ENCODE measurements at places on chromosomes 2 and 18.

DNA sequence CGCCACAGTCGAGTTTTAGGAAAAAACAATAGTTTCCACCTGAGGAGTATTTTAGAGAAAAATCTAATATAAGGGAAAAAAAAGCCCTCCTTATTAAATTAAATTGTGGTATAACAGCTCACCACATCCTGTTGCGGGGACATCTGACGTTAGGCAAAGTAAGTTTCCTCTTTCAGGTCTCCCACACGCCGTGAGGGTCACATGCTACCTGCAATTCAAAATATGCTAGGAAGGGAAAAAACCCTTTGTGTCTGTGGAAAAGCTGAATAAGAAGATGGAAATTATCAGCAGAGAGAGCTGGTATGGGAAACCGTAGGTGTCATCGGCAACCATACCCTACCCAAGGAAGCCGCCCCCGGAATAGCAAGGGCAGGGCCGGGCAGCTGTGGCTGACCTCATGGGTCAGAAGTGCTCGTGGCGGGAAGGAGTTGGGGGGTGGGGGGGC, 128.0 kb downstream of the NFATC1 start:
- DNase-seq, result no peak

DNA sequence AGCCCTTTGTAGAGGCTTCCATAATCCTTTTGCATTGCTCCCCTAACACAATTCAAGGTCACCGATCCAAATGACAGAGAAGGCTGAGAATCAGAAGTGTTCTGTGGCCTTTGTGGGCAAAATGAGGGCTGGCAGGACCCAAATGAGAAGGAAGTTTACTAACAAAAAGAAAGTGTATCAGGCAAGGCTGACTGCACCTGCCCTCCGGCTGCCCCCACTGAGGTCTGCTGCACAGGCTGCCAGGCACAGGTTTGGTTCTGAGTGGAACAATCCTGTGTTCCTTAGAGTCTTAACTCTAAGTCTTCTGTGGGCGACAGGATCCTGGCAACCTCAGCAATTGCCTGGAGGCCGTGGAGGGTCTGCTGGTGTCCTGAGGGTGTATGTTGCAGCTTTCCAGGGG, 568.5 kb downstream of the CMPK2 start:
- DNase-seq, result no peak

- DNase-seq, result no peak
These were observed 811.1 kb upstream of the LRATD1 start for GRCh38 chr2:13821255-13821880.

DNA sequence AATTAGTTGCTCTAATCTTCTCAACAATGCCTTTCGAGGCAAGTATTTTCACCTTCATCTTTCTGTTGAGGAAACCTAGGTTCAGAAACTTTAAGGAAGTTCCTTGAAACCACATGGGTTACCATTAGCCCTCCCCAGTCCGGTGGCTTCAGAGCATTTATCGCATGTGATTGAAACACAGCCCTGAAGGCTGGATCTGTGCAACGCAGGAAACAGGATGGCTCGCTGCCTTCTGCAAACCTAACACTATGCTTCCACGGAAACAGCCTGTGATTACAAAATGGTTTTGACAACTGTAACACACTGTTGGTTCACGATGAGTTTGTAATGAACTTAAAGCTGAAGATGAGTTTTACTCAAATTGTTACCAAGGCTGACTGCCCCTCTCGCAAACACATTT, 68.5 kb downstream of the EPB41L3 start:
- no peak for DNase-seq

- DNase-seq, result no peak
These were observed 53.9 kb downstream of the NGEF start for GRCh38 chr2:232959139-232959538.

DNA sequence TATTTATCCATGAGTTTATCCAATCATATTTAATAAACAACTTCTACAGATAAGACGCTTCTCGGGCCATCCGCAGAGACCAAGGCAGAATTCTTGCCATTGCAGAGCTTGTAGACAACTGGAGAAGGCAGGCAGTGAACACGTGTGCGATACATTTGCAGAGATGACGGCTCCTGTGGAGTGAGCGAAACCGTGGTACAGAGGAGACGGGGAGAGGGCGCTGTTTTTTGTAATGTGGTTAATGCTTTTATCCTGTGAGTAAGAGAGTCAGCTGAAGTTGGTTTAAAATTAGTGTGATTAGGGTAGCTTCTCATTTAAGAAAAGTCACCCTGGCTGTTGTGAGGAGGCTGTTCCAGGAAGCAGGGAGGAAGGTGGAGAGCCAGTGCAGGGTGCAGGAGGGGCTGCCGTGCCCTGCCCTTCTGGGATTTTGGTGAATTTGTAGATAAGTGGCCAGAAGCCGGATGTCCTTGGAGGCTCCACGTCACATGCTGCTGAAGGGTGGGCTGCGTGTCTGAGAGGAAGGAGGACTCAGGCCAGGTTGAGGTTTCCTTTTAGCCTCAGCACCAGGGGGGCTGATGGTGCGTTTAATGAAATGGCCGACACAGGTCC, 151.4 kb downstream of the SNTG2 start:
- DNase-seq, result no peak

GRCh38 chr2:64442801-64443429, 11.0 kb upstream of the LGALSL start:
- DNase-seq, result no peak

GRCh38 chr18:8029061-8029460, 461.9 kb downstream of the PTPRM start:
- DNase-seq, result no peak

GRCh38 chr2:189933911-189934399, 128.6 kb downstream of the MSTN start:
- no peak for DNase-seq

DNA sequence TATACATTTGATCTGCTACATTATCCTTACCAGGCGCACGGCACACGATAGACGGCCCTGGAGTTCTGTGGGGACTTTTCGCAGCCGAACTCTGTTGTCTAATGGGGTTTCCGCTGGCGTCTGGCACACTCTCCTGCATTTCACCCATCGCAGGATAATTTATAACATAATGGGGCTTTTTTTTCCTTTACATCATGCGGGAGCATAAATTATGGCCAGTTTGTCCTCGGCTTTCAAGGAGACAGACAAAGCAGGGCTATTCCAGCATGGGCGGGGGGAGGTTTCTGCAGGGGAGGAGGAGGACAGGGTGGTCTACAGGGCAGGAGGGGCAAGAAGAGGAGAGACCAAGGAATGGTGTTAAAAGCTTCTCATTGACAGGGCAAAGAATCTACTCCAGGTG, 279.8 kb downstream of the CELF4 start:
- DNase-seq, result no peak

DNA sequence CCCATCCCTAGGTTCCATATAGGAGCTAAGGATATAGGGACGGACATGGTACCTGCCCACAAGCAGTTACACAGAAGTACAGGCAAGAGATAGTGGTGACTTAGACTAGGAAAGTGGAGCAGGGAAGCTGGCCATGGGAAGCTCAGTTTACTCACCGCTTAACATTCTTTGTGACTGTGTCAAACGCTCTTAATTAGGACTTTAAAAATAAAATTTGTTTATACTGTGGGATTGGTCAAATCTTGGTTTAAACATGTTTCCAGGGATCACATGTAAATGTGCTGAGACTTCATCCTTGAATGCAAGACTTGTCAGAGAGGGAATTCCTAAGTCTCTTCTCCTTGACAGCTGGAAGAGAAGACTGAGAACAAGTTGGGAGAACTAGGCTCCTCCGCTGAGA, 107.3 kb downstream of the MTCL1 start:
- no peak for DNase-seq

- DNase-seq, result no peak
These were observed 45.7 kb downstream of the PSD4 start for GRCh38 chr2:113219525-113219888.

- no peak for DNase-seq
These were observed 36.0 kb downstream of the MRPL33 start for GRCh38 chr2:27807476-27807875.

DNA sequence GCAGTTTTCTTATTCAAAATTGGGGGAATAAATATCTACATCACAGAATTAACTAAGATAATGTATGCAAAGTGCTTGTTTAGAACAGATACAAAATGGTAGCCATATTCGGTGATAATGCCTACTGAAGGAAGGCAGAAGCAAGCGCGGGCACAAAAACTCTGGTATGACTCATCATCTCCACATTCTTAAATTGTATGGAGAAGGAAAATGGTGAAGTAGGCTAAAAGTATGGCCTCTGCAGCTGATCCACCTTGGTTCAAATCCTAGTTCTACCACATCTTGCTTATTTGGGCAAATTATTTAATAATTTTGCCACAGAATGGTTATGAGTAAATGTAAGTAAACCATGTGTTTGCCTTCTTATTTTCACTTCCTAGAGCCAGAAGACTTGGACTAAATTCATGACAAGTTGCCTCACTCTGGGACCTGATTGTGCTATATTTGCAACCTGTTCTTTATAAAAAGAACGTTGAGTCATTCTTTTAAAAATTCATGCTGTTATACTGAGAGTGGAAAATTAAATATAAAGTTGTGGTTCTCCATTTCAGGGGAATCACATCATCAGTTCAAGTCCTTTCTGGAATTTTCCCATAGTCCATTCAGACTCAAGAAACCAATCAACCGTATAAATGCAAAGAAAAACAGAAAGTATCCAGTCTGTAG, 9.0 kb upstream of the CDK15 start:
- no peak for DNase-seq

GRCh38 chr2:190840569-190841172, 40.0 kb upstream of the GLS start:
- DNase-seq, result no peak

DNA sequence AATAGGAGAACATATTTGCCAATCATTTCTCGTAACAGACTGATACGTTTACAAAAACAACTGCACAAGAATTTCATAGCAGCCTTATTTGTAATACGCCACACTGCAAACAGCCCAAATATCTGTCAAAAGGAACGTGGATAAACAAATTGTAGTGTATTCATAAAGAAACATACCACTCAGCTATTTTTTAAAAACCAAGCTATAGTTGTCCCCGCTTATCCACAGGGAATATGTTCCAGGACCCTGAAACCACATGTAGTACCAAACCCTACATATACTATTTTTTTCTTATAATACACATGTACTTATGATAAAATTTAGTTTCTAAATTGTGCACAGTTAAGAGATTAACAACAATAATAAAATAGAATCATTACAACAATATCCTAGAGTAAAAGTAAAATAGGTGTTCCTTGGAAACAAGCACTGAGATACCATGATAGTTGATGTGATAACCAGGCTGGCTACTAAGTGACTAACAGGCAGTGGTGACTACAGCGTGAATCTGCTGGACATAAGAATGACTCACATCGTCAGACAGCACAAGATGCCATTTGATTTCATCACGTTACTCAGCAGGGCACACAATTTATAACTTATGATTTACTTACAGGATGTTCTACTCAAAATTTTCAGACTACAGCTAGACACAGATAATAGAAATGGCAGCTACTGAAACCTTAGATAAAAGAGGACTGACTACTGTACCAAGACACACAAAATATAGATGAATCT, 367.4 kb downstream of the NCKAP5 start:
- no peak for DNase-seq

DNA sequence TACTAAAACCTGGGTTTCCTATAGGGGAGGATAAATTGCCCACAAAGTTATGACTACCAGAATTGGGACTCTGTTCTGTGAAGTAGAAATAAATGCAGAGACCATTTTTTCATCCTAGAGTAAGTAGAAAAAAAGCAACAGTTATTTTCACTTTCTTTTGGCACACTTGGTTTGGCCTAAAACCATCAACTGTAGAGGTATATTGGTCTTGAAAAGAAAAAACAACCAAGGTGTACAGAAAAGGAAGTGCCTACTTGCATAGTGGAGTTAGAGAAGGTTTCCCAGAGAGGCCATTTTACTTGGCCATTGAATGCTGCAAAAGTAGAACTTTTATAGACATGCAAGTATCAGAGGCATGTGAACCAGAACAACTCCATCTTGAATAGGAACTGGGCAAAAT, 89.4 kb upstream of the TACR1 start:
- DNase-seq, result no peak

DNA sequence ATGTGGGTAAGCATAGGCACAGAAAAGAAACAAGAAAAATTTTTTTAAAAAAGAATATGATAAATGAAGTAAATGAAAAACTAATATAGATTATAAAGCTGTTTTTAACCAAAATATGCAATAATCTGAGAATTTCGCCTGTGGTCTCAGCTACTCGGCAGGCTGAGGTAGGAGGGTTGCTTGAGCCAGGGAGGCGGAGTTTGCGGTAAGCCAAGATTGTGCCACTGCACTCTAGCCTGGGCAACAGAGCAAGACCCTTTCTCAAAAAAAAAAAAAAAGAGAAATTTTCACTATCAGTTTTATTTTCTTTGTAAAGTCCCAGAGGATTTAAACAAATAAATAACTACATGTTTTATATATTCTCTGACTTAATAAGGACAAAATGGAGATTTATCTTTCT, 47.3 kb downstream of the DHX57 start:
- no peak for DNase-seq

DNA sequence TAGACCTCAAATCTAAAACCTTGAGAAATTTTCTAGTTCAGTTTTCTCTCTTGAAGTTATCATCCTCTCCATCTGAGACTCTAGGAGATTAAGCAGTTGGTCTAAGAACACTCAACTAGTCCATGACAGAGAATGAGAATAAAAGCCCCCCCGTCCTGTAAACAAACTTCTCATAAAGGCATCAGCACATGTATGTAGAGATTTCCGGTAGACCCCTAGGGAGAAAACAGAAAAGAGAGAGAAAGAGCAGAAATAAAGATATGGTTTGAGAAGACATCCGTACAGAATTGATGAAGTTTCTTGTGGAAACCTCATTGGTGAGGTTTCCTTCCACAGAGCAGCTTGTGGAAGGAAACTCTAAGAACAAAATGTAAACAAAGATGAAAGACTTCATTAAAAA, 3.2 kb upstream of the GPR155 start:
- no peak for DNase-seq

DNA sequence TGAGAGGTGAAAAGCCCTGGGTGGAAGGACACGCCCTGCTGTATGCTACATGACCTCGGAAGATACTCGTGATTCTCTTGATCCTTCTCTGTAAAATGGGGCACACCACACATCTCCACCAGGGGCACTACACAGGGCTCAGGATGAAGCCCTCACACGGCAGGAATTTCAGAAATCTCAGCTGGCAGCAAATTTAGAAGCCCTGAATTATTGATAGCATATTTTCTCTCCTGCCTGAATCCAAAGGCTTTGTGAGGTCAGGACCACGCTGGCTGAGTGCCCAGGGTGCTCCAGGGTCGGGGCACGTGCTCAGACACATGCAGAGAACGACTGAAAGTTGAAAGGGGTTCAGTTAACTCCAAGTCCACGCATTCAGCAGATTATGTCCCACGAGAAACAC, 42.1 kb upstream of the GALR1 start:
- DNase-seq, result peak; percentile 31

Measured in NCI-H524 treated with DMSO at 0.1 percent for 48 hours (cell line).